Stimulated activated CD4-positive, alpha-beta T cell treated with anti-CD3 and anti-CD28 coated beads, Interleukin-12 subunit alpha, Interleukin-12 subunit beta, amount 100 ng/mL, for 48 hours (primary cell): ENCODE measurements at places on chromosomes 13 and 19.

DNA sequence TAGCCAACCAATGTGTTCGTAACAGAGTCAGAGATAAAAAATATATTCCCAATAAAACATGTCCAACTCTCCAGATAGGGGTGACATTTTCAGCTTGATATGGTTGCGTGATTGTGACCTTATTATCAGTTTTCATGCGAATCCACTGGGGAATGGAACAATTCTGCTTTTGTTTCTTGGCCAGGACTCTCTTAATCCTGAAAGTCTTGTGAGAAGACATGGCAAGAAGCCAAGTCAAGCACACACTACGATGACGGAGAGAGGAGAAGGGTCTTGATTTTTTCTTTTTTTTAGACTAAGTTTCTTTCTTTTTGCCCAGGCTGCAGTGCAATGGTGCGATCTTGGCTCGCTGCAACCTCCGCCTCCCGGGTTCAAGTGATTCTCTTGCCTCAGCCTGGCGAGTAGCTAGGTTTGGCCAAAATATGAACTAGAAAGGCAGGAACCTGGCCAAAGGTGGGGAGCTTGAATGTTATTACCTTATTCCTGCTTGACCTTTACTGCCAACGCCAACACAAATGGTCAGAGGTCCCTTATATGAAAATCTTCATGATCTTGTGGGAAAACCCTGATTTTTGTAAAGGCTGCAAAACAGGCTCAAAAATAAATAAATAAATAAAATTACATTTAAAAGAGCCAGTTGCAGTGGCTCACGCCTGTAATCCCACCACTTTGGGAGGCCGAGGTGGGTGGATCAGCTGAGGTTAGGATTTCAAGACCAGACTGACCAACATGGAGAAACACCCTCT is 14.5 kb downstream of the ZNF816 start:
- no peak for DNase-seq

DNA sequence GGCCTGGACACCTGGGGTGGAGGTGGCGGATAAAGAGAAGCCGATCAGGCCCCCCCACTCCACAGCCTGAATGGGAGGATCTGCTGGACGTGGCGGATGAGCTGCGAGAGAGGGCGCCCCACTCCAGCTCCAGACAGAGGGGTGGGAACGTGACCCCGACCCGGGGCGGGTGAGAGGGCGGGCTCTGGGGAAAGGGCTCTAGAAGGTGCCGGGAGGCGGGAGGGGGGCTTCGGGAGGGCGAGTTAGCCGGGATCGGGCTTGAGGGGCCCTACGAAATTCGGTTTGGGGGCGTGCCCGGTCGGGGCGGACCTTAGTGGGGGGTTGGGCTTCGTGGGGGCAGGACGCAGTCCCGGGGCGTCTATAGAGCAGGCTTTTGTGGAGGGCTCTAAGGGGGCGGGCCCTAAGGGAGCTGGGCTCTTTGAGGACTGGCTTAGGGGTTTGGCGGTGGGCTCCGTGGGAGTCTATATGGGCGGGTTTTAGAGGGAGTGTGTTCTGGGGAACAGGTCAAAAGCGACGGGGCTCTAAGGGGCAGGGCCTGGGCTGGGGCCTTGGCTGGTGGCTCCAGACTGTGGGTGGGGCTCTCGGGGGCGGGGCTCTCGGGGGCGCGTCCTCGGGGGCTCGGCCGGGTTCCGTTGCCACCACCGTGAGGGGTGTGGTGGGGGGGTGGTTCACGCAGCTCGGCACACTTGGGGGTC is 4.1 kb upstream of the NANOS3 start:
- DNase-seq = no peak

- no peak for DNase-seq
Observed at GRCh38 chr19:6596621-6597020, 5.7 kb upstream of the CD70 start.

DNA sequence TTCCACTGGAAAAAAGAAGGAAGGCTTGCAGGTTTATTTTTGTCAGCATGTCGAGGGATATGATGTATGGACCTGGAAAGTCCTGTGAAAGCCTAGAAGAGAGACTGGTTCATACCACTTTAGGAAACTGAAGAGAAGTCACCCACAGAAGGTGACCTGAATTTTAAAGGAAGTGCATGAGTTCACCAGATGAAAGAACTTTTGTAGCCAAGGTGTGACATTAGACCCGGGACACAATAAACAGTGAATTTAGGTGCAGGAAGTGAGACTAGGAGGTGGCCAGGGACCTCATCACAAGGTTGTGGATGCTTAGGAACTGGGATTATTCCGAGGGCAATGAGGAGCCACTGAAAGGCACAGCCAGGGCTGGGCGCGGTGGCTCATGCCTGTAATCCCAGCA is 79.1 kb downstream of the ZNF429 start:
- no peak for DNase-seq

DNA sequence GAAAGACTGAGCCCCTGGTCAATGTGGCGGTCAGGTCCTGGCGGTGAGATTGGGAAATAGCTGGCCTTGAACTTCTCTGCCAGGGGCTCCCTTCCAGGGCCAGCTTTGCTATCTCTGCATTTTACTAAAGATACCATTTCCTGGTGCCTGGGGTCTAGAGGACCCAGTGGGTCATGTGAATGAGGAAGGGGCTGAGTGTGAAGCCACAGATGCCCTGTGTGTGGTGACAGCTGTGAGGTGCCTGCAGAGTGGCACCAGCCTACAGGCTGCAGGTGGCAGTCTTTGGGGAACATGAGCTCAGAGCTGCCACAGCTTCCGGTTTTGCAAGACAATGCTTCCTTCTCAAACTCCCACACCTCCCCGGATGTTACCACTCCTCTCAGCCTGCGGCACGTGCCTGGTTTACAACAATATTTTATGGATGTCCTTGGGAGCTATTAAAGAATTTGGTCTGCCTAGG is 5.2 kb upstream of the MLNR start:
- no peak for DNase-seq

DNA sequence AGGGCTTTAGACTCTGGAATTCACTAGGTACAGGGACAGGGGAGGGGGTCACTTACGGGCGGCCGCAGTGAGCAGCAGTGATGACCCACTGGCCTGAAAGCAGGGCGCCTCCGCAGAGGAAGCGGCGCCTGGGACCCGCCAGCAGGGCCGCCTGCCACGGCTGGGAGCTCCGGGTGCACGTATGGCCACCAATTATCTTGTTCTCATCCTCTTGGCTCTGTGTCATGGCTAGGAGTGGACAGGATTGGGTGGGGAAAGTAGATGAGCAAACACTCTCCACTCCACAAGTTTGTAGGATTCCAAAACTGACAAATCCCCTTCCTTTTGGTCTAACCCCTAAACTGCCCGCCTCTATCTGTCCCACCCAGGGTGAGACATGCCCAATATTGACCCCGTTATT is 1.2 kb downstream of the KLK14 start:
- no peak for DNase-seq

DNA sequence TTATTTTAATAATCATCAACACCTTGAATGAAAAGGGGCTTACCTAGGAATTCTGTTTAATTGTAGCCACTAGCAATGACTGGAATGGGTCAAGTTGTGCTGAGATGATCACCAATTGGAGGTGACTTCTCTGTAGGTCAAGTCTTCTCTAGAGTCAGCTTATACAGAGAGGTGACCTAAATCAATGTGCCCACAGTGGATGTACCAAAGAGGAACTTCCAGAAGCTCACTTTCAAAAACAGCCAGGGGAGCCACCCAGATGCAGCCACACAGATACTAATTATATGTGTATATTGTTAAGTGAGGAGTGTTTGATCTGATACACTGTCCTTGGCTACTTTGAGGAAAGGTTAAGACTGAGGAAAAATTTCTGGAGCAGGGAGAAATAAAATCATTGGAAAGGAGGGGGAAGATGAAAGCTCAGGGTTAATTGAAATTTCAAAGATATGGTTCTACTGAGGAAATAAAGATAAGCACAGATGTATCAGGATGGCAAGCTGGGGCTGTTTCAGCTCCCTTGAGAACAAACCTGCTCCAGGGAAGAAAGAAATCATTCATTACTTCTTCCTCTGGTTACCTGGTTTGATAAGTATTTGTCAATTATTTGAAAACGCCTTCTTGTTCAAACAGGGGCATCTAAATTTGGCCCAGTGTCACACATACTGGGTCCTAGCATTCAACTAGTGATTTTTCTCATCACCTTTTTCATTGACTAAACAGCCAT is 5.1 kb downstream of the GPR183 start:
- DNase-seq = no peak

- DNase-seq = no peak
Observed at GRCh38 chr13:87941226-87941625, 270.1 kb downstream of the SLITRK5 start.

DNA sequence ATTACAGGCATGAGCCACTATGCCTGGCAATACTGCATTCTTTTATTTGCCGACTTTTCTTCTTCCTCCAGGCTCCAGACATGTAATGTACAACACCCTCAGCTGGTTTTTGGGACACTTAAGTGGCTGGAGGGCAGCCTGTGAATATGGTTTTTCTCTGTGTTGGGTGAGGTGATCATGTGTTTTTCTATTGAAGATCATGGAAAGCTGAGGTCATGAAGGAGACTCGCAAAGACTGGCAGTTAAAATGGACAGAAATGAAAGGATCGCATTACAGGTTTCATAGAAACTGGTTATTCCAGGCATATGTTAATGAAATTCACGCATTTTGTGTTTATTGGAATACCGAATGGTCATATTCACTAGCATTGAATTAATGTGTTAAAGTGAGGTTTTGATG is 85.2 kb upstream of the RNF113B start:
- no peak for DNase-seq

- DNase-seq = no peak
Observed at GRCh38 chr13:37163641-37164265, 58.3 kb upstream of the CSNK1A1L start.

GRCh38 chr19:51712461-51713081 is 11.2 kb downstream of the HAS1 start:
- DNase-seq = no peak

DNA sequence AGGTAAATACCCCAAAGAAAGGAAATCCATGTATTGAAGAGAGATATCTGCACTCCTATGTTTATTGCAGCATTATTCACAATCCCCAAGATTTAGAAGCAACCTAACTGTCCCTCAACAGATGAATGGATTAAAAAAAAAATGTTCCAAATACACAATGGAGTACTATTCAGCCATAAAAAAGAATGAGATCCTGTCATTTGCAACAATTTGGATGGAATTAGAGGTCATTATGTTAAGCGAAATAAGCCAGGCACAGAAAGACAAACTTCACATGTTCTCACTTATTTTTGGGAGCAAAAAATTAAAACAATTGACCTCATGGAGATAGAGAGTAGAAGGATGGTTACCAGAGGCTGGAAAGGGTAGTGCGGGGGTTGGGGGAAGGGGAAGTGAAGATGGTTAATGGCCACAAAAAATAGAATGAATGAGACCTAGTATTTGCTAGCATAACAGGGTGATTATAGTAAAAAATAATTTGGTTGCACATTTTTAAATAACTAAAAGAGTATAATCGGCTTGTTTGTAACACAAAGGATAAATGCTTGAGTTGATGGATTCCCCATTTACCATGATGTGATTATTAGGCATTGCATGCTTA is 9.7 kb upstream of the ZNF709 start:
- DNase-seq = no peak
